ENCODE measurements at places on chromosomes 5 and 9. TPM values are rescaled to one million over a fixed set of nuclear protein-coding genes. Genes with fewer than 3 reads are reported as not detected.
A peak's percentile ranks its signal among the peaks of the same experiment; 100 is the strongest.

DNA sequence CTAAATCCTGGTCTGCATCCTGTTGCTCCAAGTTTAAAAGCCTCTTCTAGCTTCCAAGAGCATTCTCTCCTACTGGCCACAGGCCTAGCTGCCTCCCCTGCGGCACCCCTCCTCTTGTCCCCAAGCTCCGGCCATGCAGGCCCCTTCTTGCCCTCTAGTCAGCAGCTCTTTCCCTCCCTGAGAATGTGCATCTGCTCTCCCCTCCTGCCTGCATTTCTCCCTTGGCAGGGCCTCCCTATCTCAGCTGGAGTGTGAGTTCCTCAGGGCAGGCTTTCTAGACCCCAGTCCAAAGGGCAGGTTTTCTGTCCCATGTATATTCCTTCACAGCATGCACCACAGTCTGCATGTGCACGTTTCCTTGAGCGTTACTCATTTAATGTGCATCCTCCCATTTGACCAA is 24.6 kb upstream of the BARX1 start:
- DNase-seq: no peak

DNA sequence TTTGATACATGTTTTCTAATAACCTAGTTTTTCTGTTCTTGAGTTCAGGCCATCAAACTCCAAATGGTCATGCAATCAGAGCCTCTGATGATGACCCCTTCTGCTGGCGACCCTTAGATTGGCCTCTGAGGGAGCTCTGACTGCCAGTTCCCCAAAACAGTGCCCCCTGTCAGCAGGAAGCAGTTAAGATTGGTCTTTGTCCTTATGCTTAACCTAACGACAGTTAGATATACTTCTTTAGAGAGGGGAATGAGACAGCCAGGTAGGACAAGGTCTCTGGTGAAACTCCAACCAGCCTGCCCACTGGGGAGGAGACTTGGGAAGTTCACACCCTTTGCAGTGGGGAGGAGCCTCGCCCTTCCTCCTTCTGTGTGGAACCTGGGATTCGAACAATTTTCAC is 390.4 kb upstream of the KIF2A start:
- DNase-seq: no peak

DNA sequence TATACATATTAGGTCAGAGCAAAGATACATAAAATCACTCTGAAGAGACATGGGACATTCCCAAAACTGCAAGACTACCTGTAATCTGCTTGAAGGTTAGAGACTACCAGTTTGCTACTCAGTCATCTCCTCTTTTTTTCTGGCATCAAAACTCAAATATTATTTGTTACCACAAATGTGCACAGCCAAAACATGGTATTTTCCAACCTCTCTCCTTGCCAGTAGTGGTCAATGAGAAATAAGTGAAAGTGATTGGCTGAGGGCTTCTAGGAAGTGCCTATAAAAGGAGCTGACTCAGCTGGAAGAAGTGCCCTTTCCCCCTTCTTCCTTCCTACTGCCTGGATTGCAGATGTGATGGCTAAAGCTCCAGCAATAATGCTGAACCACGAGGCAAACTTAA is 13.8 kb downstream of the GZMK start:
- DNase-seq: no peak

GRCh38 chr9:135992486-135993408 is 31.6 kb upstream of the UBAC1 start:
- DNase-seq: peak; percentile 95

- DNase-seq: no peak
Observed at GRCh38 chr5:14251733-14252132, 108.6 kb downstream of the TRIO start.

DNA sequence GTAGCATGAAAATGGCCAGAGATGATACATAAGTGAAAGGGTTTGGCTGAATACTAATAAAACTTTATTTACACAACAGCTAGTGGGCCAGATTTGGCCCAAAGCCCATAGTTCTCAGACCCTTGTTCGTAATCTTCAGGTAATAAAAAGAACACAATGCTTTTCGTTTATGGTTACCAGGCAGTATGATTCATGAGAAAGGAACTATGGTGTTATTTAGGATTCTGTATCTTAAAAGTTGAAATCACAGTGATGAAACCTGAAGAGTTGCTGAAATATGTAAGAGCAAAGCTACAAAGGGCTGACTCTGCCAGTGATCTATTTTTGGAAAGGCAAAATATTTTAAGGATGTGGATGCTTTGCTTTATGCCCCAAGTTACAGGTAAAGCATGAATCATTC is 192.7 kb downstream of the SMC2 start:
- no peak for DNase-seq

DRD1 gene
- total RNA-seq: 0.13 TPM

ENTPD2 gene
- not detected for total RNA-seq

FOXD4L5 gene
- not detected for total RNA-seq

ITGA2 gene
- total RNA-seq: 10.4 TPM

TRAF2 gene
- 49.7 TPM for total RNA-seq

TXNDC8 gene
- not detected for total RNA-seq

SAXO1 gene
- total RNA-seq: not detected
